ENCODE measurements at places on chromosomes 2 and 18.

GRCh38 chr2:20557635-20558034, 93.3 kb downstream of the HS1BP3 start:
- DNase-seq, result no peak

GRCh38 chr18:26535630-26536029, 12.7 kb downstream of the KCTD1 start:
- no peak for DNase-seq

- no peak for DNase-seq
Observed at GRCh38 chr2:216884347-216884746, 24.5 kb upstream of the TNP1 start.

- DNase-seq, result peak; percentile 83
Observed at GRCh38 chr2:142989273-142990204, 112.1 kb downstream of the KYNU start.

- peak; percentile 54 for DNase-seq
Observed at GRCh38 chr2:136116151-136116812, 1.7 kb downstream of the CXCR4 start.

DNA sequence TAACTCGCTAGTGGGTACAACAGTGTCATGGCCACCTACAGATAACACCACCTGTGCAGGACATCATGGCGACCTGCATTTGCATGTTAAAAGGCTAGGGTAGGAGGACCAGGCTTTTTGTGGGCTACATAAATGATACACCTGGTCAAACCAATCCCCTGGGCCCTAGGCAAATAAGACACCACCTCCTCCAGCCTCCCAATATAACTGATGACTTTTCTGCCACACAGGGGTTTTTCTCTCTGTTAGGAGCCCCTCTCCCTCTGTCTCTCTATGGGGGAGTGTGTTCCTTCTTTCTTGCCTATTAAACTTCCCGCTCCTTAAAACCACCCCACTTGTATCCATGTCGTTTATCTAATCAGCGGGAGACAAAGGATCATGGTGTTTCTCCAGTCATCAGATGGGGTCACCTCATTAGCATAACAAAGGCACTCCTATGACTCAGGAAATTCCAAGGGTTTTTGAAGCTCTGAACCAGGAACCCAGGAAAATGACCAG, 10.8 kb upstream of the BUB1 start:
- no peak for DNase-seq

Data from tongue (tissue), 3 donors.